ENCODE measurements at places on chromosomes 2 and 18.
A peak's percentile ranks its signal among the peaks of the same experiment; 100 is the strongest.

- DNase-seq: no peak
Measured at GRCh38 chr2:205527801-205528200, 154.5 kb upstream of the NRP2 start.

DNA sequence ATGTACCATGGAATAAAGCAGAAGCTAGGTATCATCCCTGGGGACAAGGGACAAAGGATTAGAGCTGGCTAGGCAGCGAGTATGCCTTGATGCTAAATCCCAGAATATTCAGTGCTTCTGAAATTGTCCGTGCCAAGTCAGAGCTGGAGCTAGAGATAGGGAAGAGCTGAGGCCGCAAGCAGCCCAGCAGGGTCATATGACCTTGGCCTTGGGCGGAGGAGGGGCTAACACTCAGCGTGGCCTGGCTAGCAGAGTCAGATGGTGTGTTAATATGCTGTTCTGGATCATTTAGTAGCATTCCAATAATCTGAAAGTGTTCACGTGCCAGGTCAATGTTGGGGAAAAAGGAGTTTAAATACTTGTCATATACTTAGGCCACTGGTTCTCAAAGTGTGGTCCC is 374.8 kb downstream of the CLIP4 start:
- no peak for DNase-seq

- DNase-seq: no peak
Measured at GRCh38 chr2:588074-588645, 89.0 kb downstream of the TMEM18 start.

GRCh38 chr2:205682239-205682970 is at the start of gene NRP2:
TSS of gene NRP2 (plus strand) at chr2:205682501. CDS start at chr2:205683291, 790 bp downstream.
- peak; percentile 57 for DNase-seq

- DNase-seq: no peak
Measured at GRCh38 chr2:197996583-197996982, 192.2 kb downstream of the PLCL1 start.

- DNase-seq: no peak
Measured at GRCh38 chr2:210028178-210028577, 25.7 kb downstream of the RPE start.

- peak; percentile 37 for DNase-seq
Measured at GRCh38 chr2:15539999-15540398, 21.1 kb downstream of the NBAS start.

- DNase-seq: no peak
Measured at GRCh38 chr2:172734711-172735581, 699 bp upstream of the RAPGEF4 start.
